Activated T-helper 1 cell treated with anti-CD3 and anti-CD28 coated beads, Interleukin-2, amount 50 U/mL, for 16 hours (primary cell): ENCODE measurements at places on chromosomes 1 and 21.

GRCh38 chr1:54949053-54949452 is 31.4 kb upstream of the TMEM61 start:
- no peak for DNase-seq

DNA sequence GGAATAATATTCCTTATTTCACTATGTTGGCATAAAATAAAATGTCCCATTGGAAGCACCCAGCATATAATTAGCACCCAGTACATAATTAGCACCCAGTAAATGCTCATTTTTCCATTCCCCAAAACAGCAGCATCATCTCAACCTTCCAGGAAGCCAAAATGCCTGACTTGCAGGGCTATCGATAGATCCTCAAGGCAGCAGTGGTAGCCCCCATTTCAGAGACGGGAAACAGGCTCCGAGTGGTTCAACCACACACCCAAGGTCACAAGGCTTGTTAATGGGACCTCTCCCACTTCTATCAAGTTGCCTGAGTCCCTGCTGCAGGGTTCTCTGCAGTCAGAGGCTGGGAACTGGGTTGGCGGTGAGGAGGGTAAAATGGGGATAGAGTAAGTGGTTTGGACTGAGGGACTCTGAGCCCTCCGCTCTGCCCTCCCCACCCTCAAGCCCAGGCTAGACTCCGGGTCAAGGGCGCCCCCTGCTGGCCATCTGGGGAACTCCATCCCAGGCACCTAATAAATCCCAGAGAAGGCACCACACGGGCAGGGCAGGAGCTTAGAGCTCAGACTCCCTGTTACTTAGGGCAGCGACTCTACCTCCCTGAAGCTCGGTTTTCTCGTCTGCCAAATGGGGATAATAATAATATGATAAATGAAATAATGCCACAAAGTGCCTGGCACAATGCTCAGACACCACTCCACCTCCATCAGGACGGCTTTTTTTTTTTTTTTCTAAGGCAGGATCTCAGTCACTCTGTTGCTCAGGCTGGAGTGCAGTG is 21.9 kb upstream of the LAPTM5 start:
- DNase-seq = peak; percentile 98

GRCh38 chr1:77975386-77975785 is 3.5 kb downstream of the FUBP1 start:
- DNase-seq = no peak

GRCh38 chr1:24903011-24903461 is 27.0 kb downstream of the RUNX3 start:
- no peak for DNase-seq

DNA sequence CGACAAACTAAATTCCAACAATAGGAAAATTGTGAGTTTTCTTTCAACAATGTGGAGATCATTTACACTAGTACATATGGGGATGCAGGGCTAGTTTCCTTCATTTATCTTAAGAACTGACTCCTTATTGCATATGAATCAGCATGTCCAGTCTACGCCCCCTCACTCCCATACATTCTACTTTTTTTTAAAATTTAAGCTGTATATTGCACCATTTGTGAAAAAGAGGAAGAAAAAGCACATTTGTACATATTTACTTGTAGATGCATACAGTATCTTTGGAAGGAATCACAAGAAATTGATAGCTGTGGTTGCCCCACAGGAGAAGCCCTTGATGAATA is 15.9 kb downstream of the VPS26C start:
- no peak for DNase-seq

- no peak for DNase-seq
These were observed 233.3 kb downstream of the SETD4 start for GRCh38 chr21:35827004-35827403.

GRCh38 chr1:161207173-161207572 is 5.0 kb downstream of the NDUFS2 start:
- DNase-seq = no peak

DNA sequence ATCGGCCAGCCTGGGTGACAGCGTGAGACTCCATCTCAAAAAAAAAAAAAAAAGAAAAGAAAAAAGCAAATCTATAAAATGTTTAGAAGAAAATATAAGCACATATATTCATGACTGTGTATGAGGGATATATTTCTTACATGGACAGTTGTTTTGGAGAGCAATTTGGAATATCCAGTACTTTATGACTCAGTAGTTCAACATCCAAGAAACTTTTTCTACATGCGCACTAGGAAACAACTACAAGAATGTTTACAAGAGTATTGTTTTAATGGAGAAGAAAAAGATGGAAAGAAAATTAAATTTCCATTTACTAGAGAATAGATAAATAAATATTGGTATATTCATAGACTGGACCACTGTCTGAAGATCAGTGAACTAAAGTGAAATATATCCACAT is 77.5 kb downstream of the MAST2 start:
- DNase-seq = no peak

GRCh38 chr1:229028987-229029878 is 241.7 kb upstream of the RAB4A start:
- DNase-seq = no peak

GRCh38 chr21:45479691-45480675 is 62.3 kb downstream of the SLC19A1 start:
- DNase-seq = no peak

- no peak for DNase-seq
These were observed 87.2 kb upstream of the CNIH3 start for GRCh38 chr1:224528900-224529299.

- no peak for DNase-seq
These were observed 14.4 kb downstream of the SLC5A9 start for GRCh38 chr1:48236716-48237470.

GRCh38 chr1:247962911-247963588 is 2.0 kb upstream of the OR2AK2 start:
- no peak for DNase-seq

GRCh38 chr1:172266528-172267174 is 153.8 kb upstream of the C1orf105 start:
- DNase-seq = no peak

GRCh38 chr1:94122201-94122970 is 1.4 kb upstream of the ABCA4 start:
- DNase-seq = no peak

GRCh38 chr1:228778961-228779360 is 43.7 kb downstream of the RHOU start:
- DNase-seq = no peak
